ENCODE measurements at places on chromosomes 5 and 9.

- no peak for DNase-seq
Observed at GRCh38 chr5:143204474-143205246, 198.8 kb downstream of the NR3C1 start.

DNA sequence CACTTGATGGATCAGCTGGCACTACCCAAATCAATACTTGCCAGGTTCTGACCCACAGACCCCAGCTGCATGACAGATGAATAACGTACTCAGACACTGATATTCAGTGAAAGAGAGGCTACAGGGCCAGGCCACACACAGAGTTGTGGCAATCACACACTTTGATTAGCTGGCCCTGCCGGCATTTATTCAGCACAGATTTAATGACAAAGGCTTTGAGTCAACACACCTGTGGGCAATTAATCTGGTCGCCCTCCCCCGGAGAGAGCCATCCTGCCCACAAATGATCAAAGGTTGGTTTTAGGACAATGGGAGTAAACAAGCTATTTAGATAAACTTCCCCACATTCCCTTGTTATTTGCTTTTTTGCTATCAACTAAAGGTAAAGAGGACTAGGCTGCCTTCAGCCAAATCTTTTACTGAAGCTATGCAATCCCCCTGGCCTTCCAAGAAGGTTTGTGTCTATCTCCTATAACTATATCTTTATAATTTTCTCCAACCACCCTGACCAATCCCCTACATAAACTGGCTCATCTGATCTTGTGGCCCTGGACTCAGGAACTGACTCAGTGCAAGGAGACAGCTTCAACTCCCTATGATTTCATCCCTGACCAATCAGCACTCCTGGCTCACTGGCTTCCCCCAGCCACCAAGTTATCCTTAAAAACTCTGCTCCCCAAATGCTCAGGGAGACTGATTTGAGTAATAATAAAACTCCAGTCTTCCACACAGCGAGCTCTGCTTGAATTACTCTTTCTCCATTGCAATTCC lies 12.7 kb upstream of the TRIM32 start:
- no peak for DNase-seq

- no peak for DNase-seq
Observed at GRCh38 chr5:167867281-167867680, 424.2 kb upstream of the WWC1 start.

- DNase-seq: peak; percentile 5
Observed at GRCh38 chr9:106535439-106535838, 327.5 kb upstream of the ZNF462 start.

- DNase-seq: peak; percentile 91
Observed at GRCh38 chr5:125043781-125044391, 297.4 kb upstream of the ZNF608 start.

DNA sequence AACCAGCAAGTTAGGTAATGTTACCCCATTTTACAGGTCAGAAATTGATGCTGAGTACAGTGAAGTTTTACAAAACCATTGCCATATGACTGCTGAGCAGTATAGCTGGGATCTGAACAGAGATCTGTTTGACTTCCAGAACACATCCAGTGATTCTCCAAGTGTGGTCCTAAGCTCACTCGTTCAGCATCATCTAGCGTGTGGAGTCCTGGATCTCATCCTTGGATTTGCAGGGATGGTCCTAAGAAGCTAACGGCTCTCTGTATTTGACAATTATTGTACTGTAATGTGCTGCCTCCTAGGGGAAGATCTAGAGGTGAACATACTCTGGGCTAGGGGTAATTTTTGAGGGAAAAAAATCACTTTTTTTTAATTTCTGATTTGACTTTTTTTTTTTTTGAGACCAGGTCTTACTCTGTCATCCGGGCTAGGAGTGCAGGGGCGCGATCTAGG lies 1.4 kb downstream of the SLC26A2 start:
- DNase-seq: peak; percentile 52

DNA sequence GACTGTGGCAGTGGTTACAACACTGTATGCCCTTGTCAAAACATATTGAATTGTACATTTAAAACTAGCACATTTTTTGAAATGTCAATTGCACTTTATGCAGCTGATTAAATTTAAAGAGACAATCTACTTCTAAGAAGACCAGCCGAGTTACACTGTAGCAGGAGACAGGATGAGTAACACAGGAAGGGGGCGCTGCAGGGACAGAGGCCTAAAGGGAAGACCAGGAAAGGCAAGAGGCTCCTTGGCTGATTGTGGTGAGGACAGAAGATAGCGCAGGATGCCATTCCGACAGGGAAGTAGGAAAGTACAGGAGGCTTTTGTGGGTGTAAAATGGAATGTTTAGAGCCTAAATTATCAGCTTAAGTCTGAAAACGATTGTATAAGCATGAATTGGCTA lies 28.2 kb upstream of the PPP2R2B start:
- no peak for DNase-seq

DNA sequence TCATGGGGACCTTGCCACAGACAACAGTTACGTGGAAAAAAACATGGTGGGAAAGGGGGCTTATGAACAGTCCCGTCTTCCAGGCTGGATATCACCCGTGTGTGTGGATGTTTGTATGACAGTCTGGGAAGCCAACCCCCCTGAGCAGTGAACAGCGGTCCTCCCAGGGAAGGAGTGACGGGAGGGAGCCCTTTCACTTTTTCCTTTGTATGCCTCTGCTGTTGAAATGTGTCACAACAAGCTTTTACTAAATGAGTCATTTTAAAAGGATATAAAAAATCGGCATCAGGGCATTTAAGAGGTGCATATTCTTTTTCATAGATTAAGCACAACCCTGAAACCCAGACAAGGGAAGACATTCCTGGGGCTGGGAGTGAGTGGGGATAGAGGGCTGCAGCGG lies 5.1 kb downstream of the MYMK start:
- no peak for DNase-seq

- no peak for DNase-seq
Observed at GRCh38 chr5:42360616-42361314, 62.5 kb upstream of the GHR start.

GRCh38 chr5:79135790-79136553 lies 24.4 kb downstream of the BHMT start:
- no peak for DNase-seq

DNA sequence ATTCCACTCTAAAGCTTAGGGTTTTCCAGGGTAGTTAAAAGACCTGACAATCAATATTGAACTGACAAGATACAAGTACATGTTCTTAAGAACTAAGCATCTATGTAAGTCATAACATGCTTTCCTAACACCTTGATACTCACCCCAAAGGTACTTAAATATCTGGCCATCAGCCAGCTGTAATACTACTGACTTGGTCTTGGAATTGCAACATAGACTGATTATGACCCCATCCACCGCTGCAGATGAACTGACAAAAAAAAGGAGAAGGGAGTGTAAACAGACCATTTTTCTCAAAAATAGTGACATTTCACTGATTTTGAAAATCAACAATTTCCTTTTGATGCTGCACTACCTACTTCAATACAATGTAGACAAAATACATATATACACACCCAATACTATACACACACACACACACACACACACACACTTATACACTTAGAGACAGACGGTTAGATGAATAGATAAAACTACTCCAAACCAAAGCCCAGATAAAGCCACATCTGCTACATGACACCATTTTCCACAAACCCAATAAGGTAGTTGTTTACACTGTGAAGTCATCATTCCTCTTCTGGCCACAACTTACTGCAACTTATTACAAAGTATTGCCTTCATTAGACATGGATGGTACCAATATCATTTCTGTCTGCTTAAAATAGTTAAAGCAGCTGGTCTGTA lies 30.4 kb downstream of the ELP1 start:
- peak; percentile 7 for DNase-seq

DNA sequence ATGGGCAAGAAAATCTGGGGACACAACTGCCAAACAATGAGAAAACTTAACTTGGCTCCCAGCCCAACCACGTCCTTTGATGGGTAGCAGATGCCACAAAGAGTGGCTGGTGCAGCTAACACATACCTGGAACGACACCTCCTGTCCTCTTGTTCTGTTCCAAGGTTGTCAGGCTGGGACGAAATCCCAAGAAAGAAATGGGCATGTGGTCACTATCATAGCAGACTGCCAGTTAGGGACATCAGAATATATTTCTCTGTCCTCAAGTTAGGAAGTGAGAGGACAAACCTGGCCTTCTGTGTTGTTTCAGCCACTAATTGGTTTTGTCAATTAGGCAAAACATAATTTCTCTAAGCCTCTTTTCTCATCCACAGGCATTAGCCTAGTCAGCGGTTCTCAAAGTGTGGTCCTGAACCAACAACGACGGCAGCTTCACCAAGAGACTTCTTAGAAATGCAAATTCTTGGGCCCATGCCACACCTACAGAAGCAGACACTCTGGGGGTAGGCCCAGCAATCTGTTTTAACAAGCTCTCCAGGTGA lies 63.4 kb downstream of the RAPGEF1 start:
- no peak for DNase-seq

DNA sequence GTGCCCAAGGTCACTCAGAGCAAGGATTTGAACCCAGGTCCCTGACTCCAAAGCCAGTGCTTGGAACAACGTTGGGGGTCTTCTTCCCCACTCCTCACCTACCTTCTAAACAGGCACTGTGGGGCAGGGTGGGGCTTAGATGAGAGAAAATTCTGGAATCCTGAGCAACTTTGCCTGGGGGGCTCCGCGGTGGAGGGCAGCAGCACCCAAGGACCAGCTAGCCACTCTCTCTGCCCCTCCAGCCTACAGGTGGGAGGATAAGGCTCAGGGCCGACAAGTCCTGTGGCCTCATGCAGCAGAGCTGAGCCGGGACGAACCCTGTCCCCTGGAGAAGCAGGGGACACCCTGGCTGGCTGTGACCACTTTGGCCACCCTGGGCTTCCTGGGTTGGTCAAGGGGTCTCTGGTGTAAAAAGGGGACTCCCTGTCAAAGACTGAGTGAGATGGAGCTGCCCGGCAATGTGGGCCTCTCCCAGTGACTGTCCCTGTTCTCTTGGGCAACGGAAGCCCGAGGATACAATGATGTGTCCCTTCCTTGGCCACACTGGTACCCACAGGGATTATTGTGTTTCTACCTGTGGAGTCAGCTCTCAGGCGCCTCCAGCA lies 26.5 kb downstream of the CEL start:
- no peak for DNase-seq

DNA sequence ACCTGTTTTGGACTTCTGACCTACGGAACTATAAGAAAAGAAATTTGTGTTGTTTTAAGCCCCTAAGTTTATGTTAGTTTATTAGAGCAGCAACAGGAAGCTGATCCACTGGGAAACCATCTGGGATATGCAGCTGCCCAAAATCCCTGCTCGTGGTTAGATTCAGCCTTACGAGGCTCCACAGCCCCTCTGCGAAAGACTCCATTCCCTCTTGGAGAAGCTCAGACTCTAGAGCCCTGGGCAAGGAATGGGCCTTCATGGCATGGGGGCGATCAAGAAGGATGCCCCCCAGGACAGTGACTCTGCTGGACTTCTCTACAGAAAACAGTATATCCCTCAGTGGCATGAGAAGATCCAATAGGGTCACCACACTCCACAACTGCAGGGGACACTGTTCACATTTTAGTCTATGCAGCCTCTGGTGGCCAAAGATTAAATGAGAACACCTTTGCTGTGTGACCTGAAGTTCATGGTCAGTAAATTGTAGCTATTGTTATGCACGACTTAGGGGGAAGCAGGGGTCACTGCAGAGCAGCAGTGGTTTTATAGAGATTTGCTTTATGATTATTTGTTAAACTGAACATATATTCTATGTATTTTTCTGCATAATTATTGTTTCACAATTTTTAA lies 21.1 kb downstream of the IRF1 start:
- peak; percentile 25 for DNase-seq

- DNase-seq: no peak
Observed at GRCh38 chr5:22593592-22593991, 259.6 kb downstream of the CDH12 start.

GRCh38 chr9:81372628-81373191 lies 316.6 kb downstream of the TLE1 start:
- no peak for DNase-seq

- peak; percentile 92 for DNase-seq
Observed at GRCh38 chr9:37938121-37938891, 34.4 kb upstream of the SLC25A51 start.

DNA sequence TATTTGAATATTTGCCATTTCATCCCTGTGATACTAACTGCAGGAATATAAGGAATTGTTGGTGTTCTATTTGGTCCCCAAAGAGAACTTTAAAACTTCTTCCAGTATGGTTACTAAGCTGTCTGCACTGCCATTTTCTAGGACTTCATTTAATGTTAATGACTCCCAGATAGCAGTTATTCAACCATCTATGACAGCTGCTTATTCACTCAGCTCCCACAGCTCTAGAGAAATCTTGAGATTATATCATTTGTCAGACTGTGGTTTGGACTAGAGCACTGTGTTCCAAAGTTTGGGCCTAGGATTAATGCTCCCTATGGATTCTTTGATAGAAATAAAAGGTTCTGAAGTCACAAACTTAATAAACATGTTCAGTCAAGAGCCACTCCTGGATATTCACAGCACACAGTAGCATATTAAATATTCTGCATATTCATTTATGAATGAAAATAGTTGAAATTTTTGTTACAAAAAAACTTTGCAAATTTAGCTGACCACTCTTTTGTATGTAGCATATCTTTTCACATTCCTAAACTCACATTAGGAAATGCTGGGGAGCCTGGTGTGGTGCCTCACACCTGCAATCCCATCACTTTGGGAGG lies 173.7 kb downstream of the NFIB start:
- peak; percentile 65 for DNase-seq

DNA sequence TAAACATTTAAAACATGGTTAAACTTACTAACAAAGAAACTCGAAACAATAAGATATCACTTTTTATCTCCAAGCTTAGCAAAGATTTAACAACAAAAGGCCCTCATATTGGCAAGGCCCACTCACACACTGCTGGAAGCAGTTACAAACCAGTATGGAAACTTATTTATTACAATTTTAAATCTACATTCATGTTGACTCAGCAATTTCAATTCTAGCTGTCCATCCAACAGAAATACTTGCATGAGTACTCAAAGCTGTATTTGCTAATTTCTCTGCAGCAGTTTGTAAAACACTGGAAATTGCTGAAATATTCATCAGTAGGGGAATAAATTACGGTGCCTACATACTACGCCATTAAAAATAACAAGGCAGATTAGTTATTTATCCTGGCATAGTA lies 2.8 kb upstream of the DNAJA1 start:
- DNase-seq: no peak

- DNase-seq: no peak
Observed at GRCh38 chr9:93558503-93558902, 17.9 kb upstream of the PHF2 start.

- DNase-seq: no peak
Observed at GRCh38 chr5:181054871-181055459, 14.9 kb downstream of the BTNL9 start.

- no peak for DNase-seq
Observed at GRCh38 chr5:82649943-82650342, 371.8 kb upstream of the RPS23 start.

DNA sequence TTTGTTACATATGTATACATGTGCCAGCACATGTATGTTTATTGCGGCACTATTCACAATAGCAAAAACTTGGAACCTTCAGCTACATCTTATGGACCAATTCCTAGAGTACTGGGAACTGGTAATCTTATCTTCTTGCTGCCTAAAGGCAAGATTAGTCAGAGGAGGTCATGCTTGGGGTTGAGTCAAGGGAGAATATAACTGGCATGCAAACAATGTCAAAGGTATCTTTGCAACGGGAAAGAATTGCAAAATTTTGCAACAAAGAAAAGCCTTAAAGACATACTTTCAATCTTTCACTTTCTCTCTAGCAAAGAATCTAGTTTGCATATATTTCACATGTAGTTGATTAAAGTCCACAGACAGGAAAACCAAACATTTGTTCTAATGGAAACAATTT lies 145.2 kb downstream of the EDIL3 start:
- DNase-seq: peak; percentile 65

Data from fibroblast of skin of right biceps (primary cell).